ENCODE measurements at places on chromosomes 3 and 15.

DNA sequence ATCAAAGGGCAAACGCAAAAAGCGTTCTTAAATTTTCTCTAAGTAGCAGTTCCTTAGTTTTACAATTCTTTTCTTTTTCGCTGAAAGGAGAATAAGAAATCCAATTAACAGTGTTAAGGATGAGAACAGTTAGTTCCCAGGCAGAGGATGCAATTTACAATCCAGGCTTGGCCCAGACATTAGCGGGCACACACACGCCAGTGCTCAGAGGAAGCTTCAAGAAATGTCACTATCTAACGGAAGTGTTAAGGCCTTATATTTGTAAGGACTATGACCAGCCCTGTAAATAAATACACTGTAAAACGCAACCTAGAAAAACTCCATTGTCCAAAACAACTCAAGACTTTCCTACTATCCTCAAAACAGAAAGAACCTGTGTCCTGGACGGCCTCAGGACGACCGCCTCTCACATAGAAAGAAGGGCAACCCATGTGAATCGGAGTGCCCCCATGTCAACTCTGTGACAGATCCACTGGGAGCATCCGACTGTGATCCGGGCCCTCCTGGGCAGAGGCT is 1.3 kb downstream of the ACAP2 start:
- no peak for DNase-seq

- no peak for DNase-seq
Measured at GRCh38 chr3:16739541-16740105, 134.4 kb upstream of the DAZL start.

GRCh38 chr3:22713936-22714335 is 489.2 kb upstream of the UBE2E2 start:
- no peak for DNase-seq

GRCh38 chr3:8336456-8336855 is 165.2 kb upstream of the LMCD1 start:
- DNase-seq: no peak

- no peak for DNase-seq
Measured at GRCh38 chr3:164572436-164572835, 505.9 kb downstream of the SI start.

- no peak for DNase-seq
Measured at GRCh38 chr3:160370987-160371857, 27.8 kb downstream of the IFT80 start.

GRCh38 chr3:188473045-188473444 is 319.1 kb downstream of the LPP start:
- DNase-seq: no peak

GRCh38 chr3:25457671-25458419 is 29.8 kb downstream of the RARB start:
- DNase-seq: no peak

GRCh38 chr3:139988472-139989156 is 53.6 kb downstream of the CLSTN2 start:
- DNase-seq: no peak

DNA sequence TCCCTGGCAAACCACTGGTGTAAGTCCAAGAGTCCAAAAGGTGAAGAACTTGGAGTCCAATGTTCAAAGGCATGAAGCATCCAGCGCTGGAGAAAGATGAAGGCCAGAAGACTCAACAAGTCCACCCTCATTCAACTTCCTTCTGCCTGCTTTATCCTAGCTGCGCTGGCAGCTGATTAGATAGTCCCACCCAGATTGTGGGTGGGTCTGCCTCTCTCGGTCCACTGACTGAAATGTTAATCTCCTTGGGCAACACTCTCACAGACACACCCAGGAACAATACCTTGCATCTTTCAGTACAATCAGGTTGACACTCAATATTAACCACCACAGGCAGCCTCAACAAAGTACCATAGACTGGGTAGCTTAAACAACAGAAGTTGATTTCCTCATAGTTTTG is 245.9 kb upstream of the IGF1R start:
- no peak for DNase-seq

DNA sequence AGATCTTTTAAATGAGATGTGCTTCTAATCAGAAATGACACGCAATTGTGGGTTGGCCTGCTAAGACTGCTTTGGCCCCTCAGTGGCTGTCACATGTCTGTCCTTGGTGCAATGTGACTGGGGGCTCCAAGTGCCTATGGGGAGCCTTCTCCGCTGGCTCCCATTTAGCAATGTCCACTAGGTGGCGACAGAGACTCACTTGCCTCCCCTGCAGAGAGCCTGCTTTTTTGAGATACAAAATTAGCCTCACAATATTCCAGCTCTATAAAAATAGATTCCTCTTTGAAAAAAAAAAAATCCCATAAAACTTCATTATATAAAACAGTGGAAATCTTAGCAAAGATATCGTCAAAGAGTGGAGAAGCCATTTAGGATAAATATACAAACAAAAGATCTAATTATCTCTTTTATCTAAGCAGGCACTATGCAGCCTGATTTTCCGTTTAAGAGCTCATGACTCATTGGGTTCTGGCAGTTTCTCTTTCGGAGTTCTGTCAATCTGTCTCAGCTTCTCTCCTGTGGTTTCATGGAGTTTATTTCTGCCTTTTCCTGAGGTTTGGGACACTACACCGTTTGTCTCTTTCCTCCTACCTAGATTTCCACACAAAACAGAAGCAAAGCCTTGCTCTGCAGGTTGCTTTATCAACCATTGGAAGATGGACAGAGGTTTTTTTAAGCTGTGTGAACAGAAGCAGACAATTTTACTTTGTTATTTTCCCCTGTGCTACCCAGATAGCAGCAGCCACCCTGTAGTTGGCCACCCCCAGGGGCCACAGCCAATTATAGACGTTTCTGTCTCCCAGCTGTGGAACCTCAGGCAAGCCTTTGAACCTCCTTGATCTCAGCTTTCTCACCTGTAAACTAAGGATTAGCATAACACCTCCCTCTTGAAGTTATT is 68.4 kb upstream of the TNFAIP8L3 start:
- peak; percentile 4 for DNase-seq

DNA sequence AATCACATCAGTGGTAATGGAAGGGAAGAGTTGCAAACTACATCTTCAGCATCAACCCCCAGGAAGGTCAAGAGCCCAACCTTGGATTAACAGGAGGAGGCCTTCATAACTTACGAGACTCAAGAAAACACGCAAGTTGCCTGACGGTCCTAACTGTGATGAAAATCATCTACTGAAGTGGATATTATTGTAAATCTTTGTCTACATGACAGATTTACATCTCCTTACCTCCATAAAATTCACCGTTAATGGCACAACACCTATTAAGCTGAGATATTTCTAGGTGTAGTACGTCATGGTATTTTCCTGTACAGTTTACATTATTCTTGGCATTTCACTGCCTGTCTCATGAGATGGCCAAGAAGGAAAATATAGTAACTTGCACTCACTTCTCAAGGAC is 332.0 kb downstream of the NSUN3 start:
- no peak for DNase-seq
